Left renal pelvis (tissue), 4 donors: ENCODE measurements at places on chromosomes 6 and 20.

DNA sequence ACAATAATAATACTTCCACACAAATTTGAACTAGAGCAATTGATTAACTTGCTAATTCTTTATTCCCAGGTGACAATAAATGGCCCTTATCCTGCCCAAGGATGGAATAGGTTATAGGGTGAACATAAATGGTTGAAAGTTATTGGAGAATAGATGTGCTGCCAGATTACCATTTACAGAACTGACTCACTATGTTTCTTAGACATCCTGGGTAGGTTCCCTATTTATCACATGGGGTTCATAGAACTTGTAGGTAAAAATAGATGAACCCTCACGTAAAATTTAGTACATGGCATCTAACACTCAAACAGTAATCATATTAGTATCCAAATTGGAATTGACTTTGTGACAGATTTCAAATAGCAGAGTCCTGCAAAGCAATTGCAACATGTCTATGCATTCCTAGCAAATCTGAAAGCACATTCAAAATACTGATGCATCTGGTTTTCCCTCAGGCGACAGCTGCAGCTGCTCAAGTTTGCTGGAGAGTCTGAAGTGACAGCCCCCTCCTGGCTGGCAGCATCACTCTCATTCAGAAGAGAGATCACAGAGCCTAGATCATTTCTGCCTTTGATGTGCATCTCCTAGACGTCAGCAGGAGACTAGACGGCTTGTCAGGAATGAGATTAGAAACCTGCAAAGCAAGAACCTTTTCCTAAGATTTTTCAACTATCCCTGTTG is 80.2 kb upstream of the RNF217 start:
- DNase-seq, result no peak

- no peak for DNase-seq
These were observed 115.9 kb downstream of the QRSL1 start for GRCh38 chr6:106745197-106745770.

DNA sequence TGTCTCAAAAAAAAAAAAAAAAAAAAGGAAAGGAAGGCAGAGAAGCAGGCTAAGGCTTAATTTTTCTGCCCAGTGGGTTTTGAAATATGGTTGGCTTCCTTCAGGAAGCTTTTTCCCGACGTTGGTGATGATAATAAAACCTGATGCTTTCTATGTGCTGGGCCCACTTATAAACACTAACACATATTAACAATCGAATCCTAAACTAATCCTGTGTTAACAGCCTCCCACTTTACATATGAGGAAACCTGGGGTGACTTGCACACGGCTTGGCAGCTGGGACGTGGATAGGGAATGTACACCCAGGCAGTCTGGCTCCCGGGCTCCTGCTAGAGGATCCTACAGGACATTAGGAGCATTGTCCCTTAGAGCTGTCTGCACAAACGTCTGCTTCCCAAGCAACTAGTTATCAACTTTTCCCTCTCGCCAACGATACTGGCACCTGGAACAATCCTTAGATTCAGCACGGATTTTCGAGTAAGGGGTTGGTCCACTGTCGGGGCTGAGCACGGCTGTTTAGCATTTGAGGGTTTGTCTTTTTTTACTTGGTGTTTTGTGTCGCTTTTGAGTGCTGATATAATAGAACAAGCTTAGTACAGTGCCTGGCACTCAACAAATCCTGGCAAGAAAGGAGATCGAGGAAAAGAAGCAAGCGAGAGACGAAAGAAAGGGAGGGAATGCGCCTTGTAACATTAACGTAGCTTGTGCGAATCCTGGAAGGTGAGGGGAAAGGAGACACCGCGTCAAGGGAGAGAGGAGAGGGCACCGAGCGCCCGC is 622 bp upstream of the KIZ start:
- DNase-seq, result no peak

- DNase-seq, result no peak
These were observed 193.2 kb downstream of the OGFRL1 start for GRCh38 chr6:71481801-71482200.

DNA sequence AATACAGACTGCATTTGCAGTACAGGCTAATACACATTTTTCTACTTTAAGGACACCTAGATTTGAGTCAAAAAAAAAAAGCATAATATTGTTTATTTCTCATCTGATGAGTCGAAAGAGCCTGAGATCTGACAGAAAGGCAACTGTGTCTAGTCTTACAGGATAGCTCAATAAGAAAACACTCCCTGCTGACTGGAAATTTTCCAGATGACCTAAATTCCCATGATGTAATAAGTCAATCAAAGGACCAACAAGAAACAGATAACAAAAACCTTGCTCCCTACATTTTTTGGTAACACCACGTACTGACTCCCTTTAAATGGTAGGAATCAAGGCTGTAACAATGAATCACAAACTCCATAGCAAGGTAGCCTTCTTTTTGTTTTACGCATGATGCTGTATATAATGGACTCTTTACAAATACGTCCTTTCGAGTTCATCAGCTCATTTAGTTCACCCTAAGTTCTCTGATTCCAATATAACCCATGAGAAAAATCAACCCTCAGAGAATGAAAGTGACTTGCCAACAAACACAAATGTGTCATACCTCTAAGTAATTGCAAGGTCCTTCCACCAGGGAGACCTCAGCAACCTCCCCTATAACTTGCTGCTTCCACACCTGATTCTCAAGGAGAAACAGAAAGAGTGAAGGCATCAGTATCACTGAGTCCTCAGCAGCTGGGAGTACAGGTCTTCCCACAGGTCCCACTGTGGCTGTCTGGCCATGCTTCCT is 12.1 kb downstream of the TBX18 start:
- no peak for DNase-seq

- peak; percentile 64 for DNase-seq
These were observed at the start of gene HIVEP2 for GRCh38 chr6:142945049-142945445. Gene HIVEP2, minus strand, starts transcription at chr6:142945176. Its CDS starts 170,438 bp downstream, at chr6:142774738.

- no peak for DNase-seq
These were observed 28.8 kb upstream of the CFAP206 start for GRCh38 chr6:87378947-87379346.

DNA sequence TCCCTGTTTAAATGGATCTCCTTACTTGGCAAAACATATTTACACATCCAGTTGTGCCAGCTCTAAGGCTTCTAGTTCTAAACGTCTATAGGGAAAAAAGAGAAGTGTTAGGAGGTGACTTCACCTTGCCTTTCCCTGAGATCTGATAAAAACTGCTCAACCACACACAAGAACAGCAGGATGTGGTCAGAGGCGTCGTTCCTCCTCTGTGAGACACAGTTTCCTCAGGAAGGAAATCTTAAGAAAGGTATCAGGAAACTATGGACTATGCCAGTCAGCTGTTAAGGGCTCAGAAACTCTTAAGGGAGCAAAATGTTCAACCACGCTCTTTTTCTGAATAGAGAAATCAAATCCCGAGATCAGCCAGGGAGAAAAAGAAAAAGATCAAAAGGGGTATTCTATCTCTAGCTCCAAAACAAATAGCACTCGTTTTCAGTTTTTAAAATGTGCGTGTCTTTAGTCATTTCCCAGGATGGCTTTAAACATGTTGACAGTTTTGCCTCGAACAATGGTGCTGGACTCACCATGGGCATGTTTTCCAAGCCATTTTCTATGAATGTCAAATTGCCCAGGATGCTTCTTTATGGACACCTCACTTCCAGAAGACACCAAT is 154.5 kb downstream of the HACE1 start:
- DNase-seq, result no peak

DNA sequence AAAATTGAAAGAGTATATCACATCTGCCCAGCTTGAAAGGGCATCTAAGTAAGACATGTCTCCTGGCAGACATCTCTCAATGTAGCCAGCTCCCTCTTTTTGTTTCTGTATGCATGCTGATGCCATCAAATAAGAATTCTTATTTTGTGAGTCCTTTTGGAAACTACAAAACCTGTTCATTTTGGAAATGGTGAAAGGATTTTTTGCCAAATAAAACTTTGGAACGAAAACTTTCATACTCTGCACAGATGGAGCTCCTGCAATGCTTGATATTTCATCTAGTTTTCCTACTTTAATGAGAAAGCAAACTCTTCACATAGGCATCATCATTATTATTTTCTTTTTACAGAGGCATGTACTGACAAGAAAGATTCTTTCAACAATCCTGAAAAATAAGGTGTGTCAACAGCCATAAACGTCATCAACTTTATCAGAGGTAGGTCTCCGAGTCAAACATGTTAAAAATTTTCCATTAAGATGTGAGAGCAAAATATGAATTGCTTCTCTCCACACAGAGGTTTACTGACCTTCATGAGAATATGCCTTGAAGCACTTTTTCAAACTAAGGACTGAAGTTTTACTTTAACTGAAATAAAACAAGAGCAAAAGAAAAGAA is 26.2 kb upstream of the CMTR1 start:
- no peak for DNase-seq

GRCh38 chr6:170290296-170291128 is at the start of gene DLL1:
Gene DLL1, minus strand, starts transcription at chr6:170291078. Its CDS starts 939 bp downstream, at chr6:170290139.
- DNase-seq, result no peak

GRCh38 chr6:147639279-147639678 is 130.8 kb downstream of the SAMD5 start:
- DNase-seq, result no peak

- no peak for DNase-seq
These were observed 42.9 kb upstream of the FAM83D start for GRCh38 chr20:38883081-38883980.

- DNase-seq, result no peak
These were observed 15.6 kb upstream of the MRGBP start for GRCh38 chr20:62780696-62781095.

DNA sequence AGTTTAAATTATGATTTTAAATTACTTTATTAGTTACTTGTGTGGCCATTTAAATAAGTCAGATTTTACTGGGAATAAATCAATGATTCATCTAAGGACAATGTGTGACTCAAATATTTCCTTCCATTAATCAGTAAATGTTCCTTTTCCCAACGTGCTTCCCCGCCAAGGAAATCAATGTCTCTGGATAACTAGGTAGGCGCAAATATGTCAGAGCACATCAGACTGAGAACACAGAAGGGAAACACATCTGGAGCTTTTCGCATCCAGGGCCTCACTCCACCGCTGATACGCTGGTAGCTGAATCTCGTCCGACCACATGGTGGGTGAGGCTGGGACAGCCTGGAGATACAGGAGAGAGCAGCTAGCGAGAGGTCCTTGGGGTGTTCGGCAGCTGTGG is 56.4 kb upstream of the RPS6KA2 start:
- no peak for DNase-seq

DNA sequence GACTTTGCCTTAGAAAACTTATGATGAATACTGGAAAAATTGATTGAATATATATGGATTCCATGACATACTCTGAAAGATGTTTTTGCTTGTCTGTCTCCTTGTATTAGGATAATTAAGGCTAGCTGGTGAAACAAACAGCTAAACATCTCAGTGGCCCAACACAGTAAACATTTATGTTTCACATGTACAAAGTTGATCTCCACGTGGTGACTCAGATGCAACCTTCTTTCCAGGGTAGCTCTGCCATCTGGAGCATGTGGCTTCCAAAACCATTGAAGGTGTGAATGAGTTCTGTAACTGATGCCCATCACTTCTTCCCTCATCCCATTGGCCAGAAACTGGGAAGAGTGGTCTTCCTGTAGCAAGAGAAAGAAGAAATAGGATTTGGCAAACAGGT is 196.3 kb downstream of the TSHZ2 start:
- no peak for DNase-seq

GRCh38 chr6:6795393-6795792 is 206.9 kb downstream of the LY86 start:
- no peak for DNase-seq

- DNase-seq, result no peak
These were observed 217.8 kb downstream of the MAFB start for GRCh38 chr20:40471261-40471629.

DNA sequence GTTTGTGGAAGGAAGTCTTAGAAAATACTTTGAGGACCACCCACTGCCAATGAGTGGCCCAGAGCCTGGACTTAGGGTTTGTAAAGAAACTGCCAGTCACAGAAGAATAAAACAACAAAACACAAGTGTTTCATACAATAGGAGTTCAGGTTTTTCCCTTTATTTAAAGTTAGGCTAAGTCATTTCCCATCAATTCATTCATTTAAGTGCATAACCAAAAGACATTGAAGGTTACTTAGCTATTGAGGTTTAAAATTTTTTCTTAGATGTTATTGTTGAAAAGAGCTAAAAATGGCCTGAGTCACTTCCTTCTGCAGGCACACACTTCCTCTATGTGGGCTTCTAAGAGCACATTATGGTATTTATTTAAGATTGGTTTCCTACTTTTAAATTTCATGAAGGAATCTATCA is 54.2 kb downstream of the ARMC2 start:
- DNase-seq, result no peak

- DNase-seq, result no peak
These were observed 97.4 kb downstream of the FILIP1 start for GRCh38 chr6:75396005-75396800.

GRCh38 chr20:48416002-48416401 is 411.8 kb downstream of the PREX1 start:
- no peak for DNase-seq

- DNase-seq, result no peak
These were observed 72.4 kb downstream of the TRDN start for GRCh38 chr6:123564361-123564760.

GRCh38 chr6:168109171-168109570 is 30.2 kb upstream of the FRMD1 start:
- DNase-seq, result no peak

- no peak for DNase-seq
These were observed 664.3 kb downstream of the TENT5A start for GRCh38 chr6:81088145-81088544.
